AML-193 (cell line): ENCODE measurements at places on chromosomes 3 and 15.

DNA sequence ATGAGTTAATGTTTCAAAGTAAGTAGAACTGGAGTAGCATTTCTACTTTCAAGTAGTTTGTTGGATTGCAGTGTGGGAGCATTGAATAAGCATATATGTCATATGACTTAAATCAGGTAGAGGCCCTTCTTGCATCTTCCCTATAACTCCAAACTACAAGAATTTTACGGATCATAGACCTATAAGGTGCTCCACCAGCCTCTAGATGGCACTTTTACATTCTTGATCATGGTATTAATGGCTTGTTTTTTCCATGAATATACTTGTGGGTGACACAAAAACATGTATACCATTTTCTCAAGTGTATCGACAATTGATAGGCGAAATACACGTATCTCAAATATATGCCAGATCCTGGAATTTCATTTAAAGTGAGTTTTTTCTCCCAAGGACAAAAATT lies 311.1 kb downstream of the ZPLD1 start:
- DNase-seq = no peak

- DNase-seq = no peak
Measured at GRCh38 chr3:161644891-161645635, 148.5 kb downstream of the OTOL1 start.

GRCh38 chr15:78195735-78196201 lies 38.6 kb downstream of the ACSBG1 start:
- peak; percentile 3 for DNase-seq

GRCh38 chr3:110457508-110457907 lies 614.1 kb upstream of the NECTIN3 start:
- DNase-seq = no peak

- no peak for DNase-seq
Measured at GRCh38 chr3:140686128-140686527, 8.3 kb downstream of the TRIM42 start.

GRCh38 chr3:63047068-63047467 lies 171.9 kb upstream of the CADPS start:
- no peak for DNase-seq

- no peak for DNase-seq
Measured at GRCh38 chr15:22942306-22942855, 37.8 kb downstream of the CYFIP1 start.

GRCh38 chr3:194265505-194265892 lies 85.6 kb downstream of the CPN2 start:
- no peak for DNase-seq

GRCh38 chr3:184155644-184156521 lies 706 bp downstream of the DVL3 start:
- DNase-seq = no peak

DNA sequence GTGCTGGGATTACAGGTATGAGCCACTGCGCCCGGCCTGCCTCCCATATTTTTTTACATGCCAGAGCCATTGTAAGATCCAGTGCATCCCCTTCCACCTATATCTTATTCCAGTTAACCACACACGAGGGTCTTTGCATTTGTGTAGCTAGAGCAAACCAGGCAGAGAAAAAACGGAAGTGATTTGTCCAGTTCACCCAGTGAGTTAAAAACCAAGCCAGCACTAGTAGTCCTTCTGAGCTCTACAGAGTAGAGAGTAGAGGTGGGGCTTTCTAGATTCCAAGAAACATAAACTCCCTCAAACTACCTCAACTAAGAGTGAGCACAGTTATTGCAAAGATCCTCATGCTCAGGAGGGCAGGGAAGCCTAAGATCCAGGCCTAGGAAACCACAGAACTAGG lies 34.7 kb downstream of the TMEM158 start:
- DNase-seq = no peak

DNA sequence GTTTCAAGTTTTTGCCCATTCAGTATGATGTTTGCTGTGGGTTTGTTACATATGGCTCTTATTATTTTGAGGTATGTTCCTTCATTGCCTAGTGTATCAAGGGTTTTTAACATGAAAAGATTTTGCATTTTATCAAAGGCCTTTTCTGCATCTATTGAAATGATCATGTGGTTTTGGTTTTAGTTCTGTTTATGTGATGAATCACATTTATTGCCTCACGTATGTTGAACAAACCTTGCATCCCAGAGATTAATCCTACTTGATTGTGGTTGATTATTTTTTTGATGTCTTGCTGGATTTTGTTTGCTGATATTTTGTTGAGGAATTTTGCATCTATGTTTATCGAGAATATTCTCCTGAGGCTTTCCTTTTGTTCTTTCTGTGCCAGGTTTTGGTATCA lies 39.4 kb downstream of the TMCO5A start:
- no peak for DNase-seq

DNA sequence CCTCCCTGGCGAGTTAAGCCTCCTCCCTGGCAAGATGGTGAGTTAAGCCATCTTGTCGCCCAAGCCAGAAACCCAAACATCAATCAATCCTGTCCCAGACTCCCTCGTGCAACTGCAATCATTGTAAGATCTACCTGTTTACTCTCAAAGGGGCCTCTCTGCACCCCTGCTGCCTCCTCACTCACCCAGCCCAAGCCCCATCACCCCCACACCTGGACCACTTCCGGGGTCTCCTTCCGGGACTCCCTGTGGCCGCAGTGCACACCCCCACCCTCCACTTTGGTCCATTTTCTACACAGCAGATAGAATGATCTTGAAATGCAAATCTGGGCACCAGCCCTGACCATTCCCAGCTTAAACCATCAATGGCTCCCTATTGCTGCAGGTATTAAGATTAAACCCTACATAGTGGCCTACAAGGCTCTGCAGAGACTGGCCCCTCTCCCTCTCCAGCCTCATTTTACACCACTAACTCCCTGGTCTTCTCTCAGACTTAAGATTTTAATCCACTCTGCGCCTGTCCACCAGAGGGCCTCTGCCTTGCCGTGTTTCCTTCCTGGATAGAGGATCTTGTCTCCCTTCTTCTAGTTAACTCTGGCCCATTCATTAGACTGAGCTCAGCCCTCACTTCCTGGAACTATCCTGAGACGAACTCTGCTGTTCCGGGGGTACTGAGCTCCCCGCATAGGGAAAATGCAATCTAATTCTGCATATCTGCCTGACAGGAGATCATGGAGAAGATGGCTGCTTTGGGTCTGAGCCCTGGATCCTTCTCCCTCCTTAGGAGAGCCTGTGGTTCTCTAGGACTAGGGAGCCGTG lies 41.9 kb upstream of the SLC6A1 start:
- peak; percentile 55 for DNase-seq

DNA sequence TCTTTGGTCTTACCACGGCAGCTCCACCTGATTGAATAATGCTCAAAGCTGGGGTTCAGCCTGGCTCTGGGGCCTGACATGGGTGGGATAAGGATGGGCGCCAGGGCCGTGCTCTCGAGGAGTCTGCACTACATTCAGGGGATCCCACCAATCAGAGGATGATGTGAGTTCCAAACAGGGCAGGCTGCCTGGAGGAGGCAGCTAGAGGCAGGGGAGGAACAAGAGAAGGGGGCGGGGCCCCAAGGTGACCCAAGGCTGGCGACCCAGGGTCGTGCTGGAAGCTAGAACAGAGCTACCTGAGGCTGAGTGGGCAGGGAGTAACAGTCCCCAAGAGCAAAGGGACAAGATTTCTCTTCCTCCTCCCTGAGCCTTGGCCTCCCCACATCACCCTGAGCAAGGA lies 56.1 kb downstream of the PCSK6 start:
- no peak for DNase-seq

DNA sequence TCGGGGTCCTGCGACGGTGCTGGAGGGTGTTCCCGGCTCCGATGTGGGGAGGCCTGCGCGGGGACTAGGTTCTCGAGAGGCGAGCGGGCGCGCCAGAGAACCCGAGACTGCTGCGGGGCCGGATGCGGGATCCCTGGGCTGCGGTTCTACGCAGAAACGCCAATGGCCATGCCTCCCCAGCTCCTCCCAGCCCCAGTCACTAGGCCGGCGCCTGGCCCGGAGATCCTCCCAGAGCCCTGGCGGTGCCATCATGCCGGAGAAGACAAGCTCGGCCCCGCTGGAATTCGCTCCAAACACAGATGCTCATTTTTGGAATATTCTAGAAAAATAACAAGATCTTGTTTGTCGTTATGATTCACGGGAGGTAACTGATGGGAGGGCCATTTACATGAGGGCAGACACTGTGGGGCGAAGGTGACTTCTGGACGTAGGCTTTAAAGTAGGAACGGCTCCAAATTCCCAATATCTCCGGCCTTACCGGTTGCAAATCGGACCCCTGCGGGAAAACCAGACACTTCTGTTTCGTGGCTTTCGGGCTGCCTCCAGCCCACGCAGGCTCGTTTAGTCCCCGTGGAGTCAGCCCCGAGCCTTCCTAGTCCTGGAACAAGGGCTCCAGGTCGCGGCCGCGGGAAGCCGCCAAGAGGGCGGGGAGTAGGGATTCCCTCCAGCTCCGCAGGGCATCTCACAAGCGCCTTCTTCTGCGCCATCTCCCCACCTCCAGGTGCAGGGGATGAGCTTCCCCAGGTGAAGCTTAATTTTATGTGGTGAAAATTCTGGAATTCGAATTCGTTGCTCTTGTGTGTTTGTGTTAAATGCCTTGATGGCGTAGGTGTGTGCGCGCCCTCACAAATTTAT lies 74.8 kb upstream of the POLG start:
- no peak for DNase-seq

DNA sequence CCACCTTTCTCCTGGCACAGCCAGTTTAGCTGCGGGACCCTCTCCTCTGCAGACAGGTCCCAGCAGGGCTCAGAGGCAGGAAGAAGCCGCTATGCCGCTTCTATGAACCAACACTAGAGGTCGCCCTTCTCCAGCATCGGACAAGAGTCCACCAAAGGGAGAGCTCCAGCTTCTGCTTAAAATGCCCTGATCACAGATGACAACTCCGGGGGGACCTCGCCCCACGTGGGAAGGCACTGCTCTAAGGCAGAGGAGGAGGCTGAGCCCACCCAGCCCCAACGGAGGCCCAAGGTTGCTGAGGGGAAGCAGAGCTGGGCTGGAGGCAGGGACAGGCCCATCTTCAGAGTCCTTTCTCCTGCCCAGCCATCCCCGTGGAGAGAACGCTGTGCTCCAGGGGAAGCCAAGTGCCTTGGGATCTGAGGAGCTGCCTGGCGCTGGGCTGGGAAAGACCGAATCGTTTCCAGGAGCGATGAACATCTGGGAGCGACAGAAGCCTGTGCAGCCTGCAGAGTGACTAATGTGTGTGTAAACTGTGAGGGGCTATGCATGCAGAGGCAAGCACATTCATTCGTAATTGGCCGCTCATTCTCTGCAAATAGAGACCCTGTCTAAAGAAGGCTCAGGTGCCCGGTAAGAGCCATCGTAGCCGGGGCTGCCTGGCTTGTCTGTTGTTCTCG lies 43.5 kb upstream of the BDH1 start:
- no peak for DNase-seq

DNA sequence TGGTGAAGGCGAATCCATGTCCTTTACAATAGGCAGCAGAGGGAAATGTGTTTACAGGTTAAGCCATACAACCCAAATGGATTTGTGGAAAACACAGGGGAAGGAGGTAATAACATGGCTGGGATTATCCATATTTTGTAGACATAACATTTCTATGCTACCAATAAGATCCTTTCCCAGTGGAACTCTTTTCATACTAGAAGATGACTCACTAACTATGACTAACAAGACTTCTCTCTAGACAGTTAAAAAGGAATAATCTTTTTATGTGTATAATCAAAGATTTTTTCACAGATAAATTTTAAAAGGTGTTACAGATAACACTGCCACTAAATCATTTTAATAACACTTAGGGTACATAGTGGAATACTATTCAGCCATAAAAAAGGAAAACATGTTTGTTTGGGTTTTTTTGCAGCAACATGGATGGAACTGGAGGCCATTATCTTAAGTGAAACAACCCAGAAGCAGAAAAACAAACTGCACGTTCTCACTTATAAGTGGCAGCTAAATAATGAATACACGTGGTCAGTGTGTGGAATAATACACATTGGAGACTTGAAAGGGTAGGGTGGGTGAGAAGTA lies 39.6 kb downstream of the VPS13C start:
- no peak for DNase-seq

DNA sequence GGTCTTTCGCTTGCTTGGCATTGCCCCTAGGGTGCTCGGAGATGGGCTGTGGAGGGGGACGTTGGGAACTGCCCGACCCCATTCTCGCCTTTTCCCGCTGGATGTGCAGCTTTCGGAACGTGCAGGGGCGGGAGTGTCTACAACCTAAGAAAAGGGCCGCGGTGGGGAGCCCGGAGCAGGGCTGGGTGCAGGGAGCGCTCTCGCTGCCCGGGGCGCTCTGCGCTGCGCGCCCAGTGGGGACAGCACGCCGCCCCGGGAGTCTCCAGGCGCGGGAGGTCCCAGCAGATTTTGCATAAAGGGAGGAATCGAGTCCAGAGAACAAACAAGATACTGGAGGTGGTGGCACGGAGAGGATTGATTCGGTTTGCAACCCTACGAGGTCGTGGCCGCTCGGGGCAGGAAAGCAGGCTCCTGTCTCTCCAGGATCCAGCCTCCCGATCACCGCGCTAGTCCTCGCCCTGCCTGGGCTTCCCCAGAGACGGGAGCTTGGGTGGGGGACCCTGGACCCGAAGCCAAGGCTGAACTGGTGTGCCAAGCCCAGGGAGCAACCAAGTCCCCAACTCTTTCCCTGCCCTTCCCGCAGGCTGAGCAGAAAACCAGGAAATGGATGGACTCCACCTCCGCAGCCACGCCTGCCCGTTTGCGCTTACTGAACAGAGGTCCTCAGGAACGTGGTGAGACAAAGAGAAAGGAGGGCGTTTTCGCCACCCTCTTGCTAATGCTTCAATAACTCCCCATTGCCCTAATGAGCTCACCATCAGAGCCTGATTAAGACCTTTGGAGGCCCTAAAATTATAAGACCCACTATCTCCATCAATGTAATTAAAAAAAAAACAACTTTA lies 59.7 kb downstream of the NOX5 start:
- DNase-seq = no peak

GRCh38 chr15:94692710-94693109 lies 461.3 kb downstream of the MCTP2 start:
- no peak for DNase-seq

- no peak for DNase-seq
Measured at GRCh38 chr3:130918328-130918727, 24.4 kb downstream of the ATP2C1 start.

GRCh38 chr3:71461114-71461513 lies 122.4 kb downstream of the FOXP1 start:
- DNase-seq = no peak

DNA sequence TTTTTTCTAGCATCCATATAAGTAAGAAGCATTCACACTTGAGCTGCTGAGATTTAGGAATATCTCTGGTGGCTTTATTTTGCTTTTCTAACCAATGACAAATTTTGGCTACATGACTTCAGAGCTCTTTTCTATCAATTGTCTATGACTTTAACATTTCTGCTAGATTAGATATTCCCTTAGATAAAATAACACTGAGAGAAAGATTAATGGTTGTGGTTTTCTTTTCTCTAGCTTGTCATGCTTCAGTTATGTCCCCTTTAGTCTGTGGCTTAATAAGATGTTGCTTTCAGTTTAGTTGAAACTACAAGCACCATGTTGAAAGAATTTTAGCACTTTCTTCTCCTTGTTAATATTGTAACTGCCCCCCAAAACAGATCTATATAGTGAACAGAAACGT lies 665.6 kb upstream of the CCDC54 start:
- DNase-seq = no peak

DNA sequence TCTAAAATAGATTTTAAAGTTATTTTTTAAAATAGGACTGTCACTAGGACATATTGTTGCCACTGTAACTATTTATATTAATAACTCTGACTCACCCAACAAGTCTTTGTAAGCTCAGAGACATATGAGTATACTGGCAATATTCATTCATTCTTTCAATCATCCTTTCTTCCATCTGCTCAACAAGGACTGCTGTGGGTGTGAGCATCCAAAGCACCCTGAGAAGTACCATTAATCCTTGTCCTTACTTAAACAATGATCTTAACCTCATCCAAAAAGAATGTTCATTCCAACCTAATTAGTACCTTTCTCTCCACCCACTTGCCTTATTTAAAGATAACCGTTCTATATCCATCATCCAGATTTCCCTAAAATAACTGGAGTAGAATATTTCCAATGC lies 94.2 kb upstream of the PPP2R3A start:
- no peak for DNase-seq
